NCI-H526 (cell line): ENCODE measurements at places on chromosomes 4 and X.

- DNase-seq: no peak
Measured at GRCh38 chr4:20983763-20984575, 283.7 kb downstream of the PACRGL start.

DNA sequence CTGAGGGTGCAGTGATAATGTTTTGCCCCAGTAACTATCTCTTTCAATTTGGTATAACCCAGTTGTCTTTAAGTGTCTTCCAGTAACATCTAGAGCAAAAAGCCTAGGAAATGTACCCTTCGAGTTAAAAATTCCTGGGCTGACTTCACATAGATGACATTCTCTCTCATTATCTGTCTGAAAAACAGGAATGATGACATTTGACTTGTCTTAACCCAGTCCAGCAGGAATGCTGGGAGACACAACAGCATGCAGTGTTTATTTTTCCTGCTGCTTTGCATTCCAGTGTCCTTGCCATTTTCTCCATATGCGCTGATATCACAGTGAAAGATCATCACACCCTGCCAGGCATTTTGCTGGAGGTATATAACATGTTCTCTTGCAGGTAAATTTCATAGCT lies 130.0 kb downstream of the SOWAHB start:
- peak; percentile 79 for DNase-seq

GRCh38 chr4:168124008-168124641 lies 31.8 kb downstream of the ANXA10 start:
- DNase-seq: no peak

DNA sequence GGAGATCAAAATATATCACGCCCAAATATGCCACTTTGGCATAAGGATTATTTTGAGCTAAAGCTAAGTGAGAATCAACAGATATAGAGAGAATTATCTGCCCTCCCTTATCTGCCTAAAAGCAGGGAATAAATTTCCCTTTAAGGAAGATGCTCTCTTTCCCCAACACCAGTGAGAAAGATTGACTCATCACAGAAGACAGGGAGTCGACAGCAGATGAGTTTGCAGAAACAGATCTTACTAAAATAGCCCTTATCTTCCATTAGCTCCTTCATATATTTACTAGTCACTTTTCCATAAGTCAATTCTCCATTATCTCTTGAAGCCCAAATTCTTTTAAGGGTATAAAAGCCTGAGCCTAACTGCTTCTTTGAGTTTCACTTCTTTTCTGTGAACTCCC lies 156.6 kb downstream of the CAMK2D start:
- no peak for DNase-seq

- peak; percentile 23 for DNase-seq
Measured at GRCh38 chr4:142126890-142127497, 490.6 kb downstream of the IL15 start.

DNA sequence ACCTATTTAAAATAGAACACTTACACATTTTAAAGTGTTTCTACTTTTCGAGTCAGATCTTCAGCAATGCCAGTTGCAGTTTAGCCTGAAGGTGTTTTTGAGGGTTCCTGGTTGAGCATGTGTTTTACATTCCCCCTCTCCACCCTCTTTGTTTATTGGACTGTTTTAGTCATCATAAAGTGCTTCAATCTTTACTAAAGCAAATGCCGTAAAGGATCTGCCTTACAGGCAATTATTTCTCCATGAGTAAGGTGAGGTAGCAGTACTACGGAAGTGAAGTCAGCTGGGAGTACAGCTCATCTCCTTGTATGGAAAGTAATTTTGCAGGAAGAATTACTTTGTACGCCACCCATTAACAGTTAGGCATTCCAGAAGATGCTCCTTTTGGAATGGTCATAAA lies 36.9 kb downstream of the PDLIM5 start:
- no peak for DNase-seq

GRCh38 chr4:158821228-158821971 lies 52.6 kb downstream of the FNIP2 start:
- DNase-seq: no peak

DNA sequence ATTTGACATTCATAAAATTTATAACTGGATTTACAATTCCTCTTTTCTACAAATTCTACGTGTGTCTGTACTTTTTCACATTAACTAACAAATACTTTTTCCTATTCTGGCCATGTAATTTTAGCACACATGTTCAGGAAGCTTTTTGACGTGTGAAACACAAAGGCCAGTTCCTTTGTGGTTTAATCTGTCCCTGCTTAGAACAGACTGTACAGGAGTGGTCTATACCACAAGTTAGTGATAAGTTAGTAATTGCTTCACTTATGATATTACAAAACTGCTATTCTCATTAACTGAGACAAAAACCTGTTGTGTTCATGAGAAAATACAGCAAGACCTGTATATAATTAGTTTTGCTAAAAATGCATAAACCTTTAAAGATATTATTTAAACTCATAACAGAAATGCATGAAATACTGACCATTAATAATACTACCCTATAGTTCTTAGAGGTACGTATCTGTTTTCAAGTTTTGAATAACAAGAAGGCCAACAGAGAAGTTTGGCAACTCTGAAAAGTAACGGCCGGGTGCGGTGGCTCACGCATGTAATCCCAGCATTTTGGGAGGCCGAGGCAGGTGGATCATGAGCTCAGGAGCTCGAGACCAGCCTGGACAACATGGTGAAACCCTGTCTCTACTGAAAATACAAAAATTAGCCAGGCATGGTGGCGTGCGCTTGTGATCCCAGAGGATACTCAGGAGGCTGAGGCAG lies 13.7 kb upstream of the AREG start:
- DNase-seq: no peak

DNA sequence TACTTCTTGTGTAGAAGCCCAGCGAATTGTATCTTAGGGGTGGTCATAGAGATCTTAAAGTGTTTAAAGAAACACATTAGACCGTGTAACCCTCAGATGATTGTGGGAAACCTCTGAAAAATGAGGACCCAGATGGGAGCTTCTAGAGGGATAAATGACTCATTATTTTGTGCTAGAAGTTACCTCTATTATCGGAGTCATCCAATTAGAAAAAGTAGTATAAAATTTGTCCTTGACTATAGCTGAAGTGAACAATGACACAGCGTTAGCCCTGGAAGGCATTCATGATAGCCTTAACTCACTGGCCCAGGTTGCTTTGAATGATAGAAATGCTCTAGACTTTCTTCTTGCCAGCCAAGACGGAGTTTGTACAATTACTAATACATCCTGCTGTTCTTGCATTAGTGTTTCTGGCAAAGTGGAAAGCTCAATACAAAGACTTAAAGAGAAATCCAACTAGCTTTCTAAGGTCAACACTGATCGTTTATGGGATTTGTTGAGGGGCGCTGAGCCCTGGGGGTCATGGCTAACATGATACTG lies 178.9 kb upstream of the VEGFC start:
- no peak for DNase-seq

- no peak for DNase-seq
Measured at GRCh38 chrX:53320543-53321229, 39.3 kb upstream of the IQSEC2 start.

GRCh38 chrX:22542641-22543040 lies 269.9 kb downstream of the CBLL2 start:
- no peak for DNase-seq

GRCh38 chrX:46796574-46797191 lies 37.8 kb upstream of the SLC9A7 start:
- DNase-seq: peak; percentile 16

DNA sequence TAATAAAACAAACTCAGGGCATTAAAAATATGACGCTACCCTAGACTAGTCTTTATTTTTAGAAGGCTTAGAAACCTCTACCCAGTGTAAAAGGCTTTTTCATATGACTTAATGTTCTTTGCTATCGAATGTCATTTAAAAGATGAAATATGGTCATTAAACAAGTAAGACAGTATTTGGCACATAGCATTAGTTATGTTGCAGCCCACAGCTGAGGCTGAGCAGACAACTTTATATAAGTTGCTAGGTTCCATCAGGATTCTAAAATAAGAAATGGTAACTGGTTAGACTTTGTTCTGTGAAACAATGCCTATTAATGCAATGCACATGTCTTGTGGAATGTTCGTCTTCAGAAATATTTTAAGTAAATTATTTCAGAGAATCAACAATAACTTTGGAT lies 10.4 kb upstream of the PRSS12 start:
- DNase-seq: no peak

DNA sequence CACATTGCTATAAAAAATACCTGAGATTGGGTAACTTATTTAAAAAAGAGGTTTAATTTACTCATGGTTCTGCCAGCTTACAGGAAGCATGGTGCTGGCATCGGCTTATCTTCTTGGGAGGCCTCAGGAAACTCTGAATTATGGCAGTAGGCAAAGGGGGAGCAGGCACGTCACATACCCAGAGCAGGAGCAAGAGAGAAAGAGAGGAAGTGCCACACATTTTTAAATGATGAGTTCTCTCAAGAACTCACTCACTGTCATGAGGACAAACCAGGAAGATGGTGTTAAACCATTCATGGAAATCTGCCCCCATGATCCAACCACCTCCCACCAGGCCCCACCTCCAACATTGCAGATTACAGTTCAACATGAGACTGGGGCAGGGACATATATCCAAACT lies 10.0 kb upstream of the AFF1 start:
- DNase-seq: no peak

GRCh38 chr4:147513091-147513490 lies 32.2 kb downstream of the EDNRA start:
- no peak for DNase-seq

DNA sequence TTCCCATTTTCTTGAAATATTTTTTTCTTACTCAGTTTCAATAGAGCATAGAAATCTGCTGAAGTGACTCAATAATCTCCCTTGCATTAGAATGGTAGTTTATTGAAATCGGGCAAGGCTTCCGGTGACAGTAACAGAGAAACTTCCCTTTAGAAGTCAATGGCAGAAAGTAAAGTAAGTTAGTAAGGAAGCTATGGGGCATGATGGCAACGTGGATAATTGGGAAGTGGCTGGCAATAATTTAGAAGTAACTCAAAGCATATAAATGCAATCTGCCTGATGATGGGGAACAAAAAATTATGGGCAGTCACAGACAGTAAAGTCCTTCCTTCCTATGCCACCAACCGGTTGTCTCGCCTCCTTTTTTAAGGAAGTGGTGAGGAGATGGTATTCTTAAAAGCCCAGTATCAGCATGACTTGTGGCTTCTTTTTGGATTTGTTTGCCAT lies 7.6 kb downstream of the CYBB start:
- no peak for DNase-seq

DNA sequence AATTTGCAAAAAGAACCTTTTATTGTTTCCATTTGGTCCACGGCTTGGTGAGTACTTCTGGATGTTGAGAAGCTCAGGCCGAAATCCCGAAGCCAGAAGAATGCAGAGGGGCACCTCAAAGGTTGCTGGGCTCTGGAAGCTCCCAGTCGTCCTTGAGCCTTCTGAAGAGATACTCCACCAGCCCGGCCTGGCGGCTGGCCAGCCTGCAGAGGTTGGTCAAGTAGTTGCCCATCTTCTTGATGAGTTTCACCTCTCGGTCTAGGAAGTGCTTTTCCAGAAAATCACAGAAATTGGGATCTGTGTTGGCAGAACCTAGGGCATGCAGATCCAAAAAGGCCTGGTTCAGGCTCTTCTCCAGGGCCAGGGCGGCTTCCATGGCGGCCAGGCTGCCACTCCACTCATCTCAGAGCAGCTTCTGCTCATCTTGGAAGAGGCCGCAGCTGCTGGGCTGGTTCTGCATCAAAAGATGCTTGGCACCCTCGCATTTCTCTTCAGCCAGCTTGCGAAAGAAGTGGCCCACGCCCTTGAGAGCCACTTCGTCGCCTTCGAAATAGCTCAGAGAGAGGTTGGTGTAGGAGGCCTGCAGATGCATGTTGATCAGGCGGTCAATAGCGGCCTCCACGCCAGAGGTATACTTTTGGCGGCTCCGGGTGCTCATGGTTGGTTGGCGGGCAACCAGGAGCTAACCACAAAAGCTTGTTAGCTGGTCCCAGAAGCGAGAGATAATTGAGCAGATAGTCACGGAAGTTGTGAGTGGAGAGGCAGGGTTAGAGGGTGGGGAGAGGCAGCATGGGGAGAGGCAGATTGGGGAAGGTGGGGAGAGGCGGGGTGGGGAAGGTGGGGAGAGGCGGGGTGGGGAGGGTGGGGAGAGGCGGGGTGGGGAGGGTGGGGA lies 76.5 kb upstream of the TSPAN7 start:
- no peak for DNase-seq

- no peak for DNase-seq
Measured at GRCh38 chr4:127629371-127629770, 3.4 kb upstream of the INTU start.

- no peak for DNase-seq
Measured at GRCh38 chr4:77431546-77431945, 174.1 kb upstream of the CXCL13 start.

DNA sequence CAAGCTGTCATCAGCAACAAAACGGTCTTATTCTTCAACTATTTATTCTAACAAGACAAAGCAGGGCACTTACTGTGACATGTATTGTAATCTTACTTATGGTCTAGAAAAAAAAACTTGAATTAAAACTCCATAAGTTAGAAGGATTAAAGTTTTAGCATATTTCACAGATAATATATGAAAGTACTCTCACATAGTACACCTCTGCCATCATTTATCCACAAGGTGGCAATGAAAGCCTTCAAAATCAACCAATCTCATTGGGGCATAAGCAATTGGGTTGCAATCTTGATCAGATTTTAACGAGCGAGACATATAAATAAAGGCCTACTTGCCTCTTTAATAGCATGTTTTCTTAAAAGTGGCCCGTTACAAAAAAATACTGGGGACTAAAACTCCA lies 1382.9 kb downstream of the FAM133A start:
- DNase-seq: no peak

- DNase-seq: no peak
Measured at GRCh38 chr4:73734530-73735001, 5.8 kb upstream of the CXCL8 start.

DNA sequence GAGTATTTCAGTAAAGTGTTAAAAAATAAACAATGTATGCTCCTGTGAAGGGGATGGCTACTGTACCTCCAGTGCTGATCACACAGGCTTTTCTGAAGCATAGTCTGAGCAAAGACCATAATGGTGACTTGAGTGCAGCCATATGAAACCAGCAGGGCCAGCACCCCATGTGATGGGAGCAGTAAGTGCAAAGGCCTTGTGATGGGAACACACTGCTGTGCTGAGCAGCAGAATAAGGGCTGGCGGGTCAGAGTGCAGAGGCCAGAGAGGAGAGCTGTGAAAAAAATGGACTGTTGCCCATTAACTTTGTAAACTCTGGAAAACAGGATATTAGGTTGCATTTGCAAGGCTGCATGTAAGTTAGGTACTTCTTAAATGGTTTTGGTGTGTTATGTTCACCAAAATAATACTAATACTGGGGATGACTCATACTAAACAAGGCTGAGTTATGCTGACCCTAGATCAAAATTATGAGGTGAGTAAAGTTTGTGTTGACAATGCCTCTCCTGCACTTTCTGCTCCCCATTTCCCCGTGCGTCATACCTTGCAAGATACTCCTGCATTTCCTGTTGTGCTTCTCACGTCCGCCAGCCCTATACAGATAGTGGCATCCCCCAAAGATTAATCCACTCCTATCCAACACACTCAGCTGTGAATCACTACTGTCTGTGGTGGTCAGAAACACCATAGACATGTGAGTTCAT lies 67.0 kb upstream of the FAM9A start:
- no peak for DNase-seq
